ENCODE measurements at places on chromosomes 2 and 18.

DNA sequence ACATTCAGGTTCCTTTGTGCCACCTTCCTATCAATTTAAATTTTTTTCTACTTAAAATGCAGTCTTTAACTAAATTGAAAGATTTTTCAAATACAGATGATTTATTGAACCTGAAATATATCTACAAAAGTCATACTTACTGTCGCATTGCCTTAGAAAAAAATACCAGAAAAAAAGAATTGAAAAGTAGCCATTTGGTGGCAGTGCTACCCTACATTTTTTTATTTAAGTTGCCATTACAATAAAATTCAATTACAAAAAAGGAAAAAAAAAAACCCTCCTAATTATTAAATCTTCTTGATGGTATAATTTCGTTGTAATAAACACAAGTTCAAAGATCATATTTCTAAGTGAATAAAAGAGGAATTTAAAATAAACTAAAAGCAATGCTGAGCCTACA lies 43.4 kb downstream of the DSC3 start:
- peak; percentile 13 for DNase-seq

- DNase-seq, result no peak
Observed at GRCh38 chr2:8254791-8255447, 426.9 kb upstream of the ID2 start.

DNA sequence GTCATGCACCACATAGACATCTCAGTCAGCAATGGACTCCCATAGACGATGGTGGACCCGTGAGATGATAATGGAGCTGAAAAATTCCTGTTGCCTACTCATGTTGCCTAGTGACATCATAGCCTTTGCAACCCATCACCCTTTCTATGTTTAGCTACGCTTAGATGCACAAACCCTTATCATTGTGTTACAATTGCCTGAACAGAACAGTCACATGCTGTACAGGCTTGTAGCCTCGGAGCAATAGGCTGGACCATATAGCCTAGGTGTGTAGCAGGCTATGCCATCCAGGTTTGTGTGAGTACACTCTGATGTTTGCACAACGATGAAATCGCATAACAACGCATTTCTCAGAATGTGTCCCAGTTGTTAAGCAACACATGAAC lies 221.6 kb downstream of the ALPK2 start:
- DNase-seq, result no peak

DNA sequence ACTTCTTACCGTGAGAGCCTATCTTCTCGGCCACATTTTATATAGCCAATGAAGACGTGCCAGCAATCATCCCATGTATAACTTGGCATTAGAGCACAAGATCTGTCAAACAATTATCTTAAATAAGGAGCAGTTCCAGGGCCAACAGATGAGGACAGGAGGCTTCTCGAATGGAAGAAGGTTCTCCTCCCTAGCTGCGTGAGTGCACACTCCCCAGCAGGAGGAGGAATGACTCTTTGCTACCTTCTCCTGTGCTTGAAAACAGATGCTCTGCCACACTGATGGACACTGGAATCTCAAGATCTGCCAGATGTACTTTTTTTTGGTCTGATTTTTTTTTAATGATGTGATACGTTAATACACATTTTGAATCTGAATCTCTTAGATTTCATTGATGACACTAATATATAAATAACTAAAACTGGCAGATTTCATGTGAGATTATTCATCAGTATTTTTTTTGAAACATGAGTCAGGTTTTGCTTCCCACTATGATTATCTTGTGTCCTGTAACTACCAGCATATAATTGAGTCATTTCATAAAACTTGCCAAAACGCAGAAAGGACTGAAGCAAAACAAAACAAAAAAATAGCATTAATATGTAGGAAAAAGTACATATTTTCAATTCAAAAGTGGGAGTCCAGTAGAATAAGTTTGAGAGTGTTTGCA lies 626 bp upstream of the VIT start:
- DNase-seq, result peak; percentile 56

DNA sequence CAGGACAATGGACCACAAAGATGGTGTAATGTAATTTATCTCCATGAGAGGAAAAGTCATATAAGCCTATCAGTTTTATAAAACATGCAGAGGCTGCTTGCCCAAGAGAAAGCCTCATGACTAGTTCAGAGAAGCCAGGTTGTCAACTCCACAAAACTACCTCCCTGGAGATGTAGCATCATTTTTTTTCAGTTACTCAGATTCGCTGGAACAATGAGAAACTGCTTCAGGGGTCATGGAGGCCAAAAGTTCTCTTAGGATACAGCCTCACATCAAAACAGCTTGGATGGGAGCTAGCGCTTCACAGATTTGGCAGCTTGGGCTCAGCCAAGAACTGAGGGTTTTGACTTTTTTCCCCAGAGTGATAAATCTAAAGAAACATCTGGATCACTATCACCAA lies 263.5 kb downstream of the INSIG2 start:
- DNase-seq, result no peak

DNA sequence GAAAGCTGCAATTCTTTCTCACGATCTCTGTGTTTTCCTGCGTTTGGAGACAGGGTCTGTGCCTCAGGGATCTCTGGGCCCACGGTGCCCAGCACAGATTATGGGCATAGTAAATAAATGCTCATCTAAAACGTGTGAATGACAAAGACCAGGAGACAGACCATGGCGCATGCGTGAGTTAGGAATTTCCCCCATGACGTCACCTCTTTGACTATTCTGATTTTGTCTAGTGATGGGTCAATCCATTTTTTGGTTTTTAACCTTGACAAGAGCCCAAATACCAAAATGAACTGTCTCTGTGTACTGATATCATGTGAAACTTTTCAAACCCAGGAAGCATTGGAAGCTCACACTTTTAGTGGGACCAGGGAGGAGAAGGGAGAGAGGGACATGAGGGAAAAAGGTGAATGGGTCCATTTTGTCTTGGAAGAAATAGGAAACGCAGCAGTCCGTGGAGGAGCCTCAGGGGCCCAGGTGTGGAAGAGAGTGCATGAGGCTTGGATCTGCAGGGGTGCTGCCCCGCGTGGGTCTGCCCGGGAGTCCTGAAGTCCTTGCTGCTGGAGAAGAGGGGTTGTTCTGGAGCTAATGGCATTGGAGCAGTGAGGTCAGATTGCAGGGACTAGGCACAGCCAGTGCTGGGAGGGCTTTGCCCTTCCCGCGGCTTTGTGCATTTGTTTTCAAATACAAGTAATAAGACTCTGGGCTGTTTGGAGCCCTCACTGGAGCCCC lies 172.2 kb downstream of the ASB1 start:
- DNase-seq, result no peak

DNA sequence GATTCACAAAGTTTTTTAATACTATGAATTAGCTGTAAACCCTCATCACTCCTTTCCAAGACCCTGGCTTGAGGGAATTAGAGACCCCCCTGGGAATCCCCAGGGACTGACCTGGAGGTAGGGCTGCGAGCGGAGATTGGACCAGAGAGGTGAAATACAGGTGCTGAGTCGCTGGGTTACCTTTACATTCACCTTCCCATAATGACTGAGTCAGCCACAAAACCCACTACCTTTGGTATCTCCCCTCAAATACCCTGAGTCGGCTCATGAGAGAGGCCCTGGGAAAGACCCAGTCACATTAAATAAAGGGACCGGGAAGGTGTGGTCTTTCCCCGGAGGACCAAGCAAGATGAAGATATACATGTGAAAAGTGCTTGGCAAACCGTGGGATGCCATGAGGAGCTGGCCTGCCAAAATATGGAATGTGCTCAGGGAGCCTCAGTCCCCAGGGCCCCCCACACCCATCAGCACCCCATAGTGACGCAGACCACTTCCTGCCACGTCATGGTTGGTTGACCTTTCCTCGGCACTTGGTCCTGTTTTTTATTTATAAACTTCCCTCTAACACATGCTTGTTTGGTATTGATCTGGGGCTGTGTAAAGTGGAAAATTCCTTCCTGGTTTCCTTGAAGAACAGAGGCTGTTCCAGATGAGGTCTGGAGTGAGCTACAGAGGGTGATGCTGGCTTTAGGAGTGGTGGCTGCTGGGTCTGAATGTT lies 51.4 kb downstream of the IL1RL2 start:
- peak; percentile 62 for DNase-seq

Data from astrocyte of the spinal cord (primary cell).